GM23248 (cell line): ENCODE measurements at places on chromosomes 1 and 21. TPM values are rescaled to one million over a fixed set of nuclear protein-coding genes. Genes with fewer than 3 reads are reported as not detected.

The PRDM16 gene
- total RNA-seq, result not detected in 2 replicates

The HTR1D gene
- total RNA-seq, result not detected in 2 replicates

The CALML6 gene
- total RNA-seq, result 0.11 and 0.51 TPM in 2 replicates

The SFPQ gene
- total RNA-seq, result 104 and 129 TPM in 2 replicates

The CFAP126 gene
- not detected in 2 replicates for total RNA-seq

The LCE2B gene
- total RNA-seq, result not detected in 2 replicates
